ENCODE measurements at places on chromosomes 4 and X.

- DNase-seq, result no peak
Measured at GRCh38 chr4:84944947-84945346, 21.5 kb downstream of the WDFY3 start.

- DNase-seq, result no peak
Measured at GRCh38 chr4:148074462-148074861, 342.6 kb downstream of the ARHGAP10 start.

- no peak for DNase-seq
Measured at GRCh38 chr4:1866189-1866661, 5.0 kb upstream of the NSD2 start.

DNA sequence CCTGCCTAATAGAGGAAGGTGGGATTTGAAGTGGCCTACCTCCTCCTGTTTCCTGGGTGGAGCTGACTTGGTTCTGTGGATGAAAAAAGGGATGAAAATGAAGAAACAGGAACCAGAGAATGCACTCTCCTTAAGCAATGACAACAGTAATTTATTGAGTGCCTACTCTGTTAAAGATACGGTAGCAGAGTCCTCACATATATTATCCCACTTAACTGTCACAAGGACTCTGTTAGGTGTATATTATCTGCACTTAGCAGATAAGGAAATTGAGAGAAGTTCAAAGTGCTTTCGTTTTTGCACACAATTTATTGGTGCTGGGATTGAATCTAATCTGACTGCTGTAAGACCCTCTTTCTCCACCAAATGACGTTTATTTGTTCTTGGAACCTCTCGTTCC is 301.2 kb downstream of the PACRGL start:
- no peak for DNase-seq

- DNase-seq, result no peak
Measured at GRCh38 chrX:19990151-19990555, 708 bp downstream of the BCLAF3 start.

DNA sequence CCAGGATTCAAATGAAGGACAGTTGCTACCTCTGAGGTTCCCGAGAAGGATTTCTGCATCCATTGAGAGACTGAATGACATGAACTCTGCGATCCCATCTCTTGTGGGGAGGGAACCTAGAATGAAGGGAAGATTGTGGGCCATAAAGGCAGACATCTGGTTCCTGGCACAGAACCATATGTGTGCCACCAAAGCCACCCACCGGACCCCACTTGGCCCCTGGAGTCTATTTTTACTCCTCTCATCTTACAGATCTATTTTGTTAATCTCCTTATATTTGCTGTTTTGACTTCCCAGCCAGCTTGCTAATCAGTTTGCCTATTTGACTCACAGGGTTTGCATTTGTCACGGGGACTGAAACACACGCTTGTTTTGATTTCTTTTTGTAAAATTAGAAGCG is 7.3 kb downstream of the SOD3 start:
- DNase-seq, result no peak

DNA sequence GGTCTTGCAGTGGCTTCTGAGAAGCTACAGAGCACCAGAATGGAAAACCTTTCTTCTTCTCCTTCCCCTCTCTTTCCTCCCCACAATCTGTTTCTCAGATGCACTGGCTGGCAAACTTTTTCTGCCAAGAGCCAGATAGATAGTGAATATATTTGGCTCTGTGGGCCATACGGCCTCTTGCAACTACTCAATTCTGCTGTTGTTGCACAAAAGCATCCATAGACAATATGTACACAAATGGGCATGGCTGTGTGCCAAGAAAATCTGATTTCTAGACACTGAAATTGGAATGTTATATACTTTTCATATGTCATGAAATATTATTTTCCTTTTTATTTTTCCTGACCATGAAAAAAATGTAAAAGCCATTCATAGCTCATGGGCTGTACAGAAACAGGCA is 3.1 kb downstream of the PHEX start:
- no peak for DNase-seq

GRCh38 chr4:179597301-179597700 is 2155.1 kb upstream of the AGA start:
- DNase-seq, result no peak

GRCh38 chr4:80036949-80037685 is 35.9 kb downstream of the ANTXR2 start:
- no peak for DNase-seq

- no peak for DNase-seq
Measured at GRCh38 chr4:99300934-99301333, 10.1 kb upstream of the ADH1A start.

GRCh38 chrX:39506131-39506530 is 591.6 kb downstream of the BCOR start:
- no peak for DNase-seq

DNA sequence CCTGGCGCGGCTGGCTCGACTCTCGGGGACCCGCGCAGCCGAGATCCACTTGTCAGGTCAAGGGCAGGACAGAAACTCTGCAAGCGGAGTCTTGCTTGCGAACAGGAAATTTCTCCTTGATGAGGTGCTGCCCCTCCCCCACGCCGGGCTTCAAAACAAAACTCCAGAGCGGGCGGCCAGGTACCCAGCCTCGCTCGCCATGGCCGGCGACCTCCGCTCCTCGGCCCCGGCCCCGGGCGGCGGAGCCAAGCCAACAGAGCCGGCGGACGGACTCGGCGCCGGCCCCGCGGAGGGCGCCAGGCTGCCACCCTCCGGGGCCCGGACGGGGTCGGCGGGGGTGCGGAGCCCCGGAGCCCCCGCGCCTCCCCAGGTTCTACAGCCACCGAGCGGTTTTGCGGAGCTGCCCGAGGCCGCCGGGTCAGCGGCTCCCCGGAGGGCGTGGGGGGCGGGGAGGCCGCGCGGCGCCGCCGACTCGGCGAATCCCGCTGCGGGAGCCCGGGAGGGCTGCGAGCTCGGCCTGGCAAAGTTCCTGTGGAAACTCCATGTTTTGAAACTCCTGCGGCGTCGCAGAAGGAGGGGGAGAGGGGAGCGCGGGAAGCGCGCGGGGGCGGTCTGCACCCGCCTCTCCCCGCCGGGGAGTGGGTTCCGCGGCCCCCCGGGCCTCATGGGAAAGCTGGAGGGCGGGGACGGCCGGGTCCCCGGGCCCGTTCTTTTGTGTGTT is 11.7 kb upstream of the BCOR start:
- DNase-seq, result no peak

DNA sequence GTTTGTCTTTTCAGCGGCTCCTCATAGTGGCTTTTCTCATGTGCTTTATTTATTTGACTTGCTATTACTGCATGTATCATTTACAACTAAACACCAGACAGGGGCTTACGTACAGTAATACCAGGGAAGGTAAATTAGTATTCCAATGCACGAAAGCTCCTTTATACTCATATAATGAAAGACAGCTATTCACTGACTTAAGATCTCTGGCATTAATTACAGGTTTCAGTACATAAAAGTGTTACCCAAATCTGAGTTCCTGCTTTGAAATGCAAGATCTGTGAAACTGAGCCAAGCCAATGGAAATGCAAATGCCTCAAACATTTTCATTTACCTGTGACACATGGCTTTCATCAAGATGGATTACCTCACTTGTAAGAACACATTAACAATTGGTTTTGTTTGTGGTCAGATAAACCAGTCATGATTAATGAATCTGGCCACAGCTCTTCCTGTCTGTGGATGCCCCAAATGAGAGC is 107.2 kb downstream of the ANAPC4 start:
- peak; percentile 30 for DNase-seq

GRCh38 chr4:60531776-60532379 is 668.2 kb upstream of the ADGRL3 start:
- DNase-seq, result no peak

GRCh38 chr4:86948276-86948675 is 13.5 kb downstream of the AFF1 start:
- DNase-seq, result no peak

DNA sequence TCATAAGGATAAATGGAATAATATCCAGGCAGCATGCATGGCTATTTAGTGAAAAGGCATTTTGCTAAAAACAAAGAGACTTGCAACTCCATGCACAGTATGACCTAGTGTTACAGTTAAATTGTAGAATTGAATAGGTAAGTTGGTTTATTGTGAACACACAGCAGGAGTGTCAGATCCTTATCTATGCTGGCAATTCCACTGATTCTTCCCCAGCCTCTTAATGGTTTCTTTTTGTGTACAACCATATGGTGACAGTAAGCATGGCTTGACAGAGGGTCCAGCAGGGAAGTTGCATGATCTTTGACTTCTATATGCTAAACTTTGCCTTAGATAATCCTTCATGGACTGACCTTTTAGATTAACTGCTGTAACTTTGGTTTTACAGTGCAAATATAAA is 936.6 kb upstream of the EPHA5 start:
- no peak for DNase-seq

DNA sequence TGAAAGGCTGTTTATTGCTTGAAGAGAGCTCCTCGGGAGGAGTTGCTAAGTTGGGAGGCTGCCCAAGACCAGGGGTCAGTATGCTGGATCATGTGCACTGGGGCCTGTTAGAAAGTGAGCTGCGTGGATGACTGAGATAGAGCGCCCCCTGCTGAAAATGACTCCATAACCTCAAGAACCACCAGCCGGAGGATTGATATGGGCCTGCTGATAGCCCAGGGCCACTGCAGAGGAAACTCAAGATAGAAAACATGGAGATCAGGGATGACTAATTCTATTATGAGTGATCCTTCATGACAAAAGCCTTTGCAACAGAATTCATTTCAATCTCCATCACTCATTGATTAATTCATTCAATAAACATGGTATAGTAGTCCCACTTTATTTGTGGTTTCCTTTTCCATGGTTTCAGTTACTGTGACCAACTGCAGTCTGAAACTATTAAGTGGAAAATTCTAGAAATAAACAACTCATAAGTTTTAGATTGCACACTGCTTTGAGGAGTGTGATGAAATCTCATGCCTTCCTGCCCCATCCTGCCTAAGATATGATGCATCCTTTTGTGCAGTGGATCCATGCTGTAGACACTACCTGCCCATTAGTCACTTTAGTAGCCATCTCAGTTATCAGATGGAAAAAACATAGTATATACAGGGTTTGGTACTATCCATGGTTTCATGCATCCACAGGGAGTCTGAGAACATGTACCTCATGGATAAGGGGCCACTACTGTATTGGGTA is 126.7 kb upstream of the MBNL3 start:
- no peak for DNase-seq

DNA sequence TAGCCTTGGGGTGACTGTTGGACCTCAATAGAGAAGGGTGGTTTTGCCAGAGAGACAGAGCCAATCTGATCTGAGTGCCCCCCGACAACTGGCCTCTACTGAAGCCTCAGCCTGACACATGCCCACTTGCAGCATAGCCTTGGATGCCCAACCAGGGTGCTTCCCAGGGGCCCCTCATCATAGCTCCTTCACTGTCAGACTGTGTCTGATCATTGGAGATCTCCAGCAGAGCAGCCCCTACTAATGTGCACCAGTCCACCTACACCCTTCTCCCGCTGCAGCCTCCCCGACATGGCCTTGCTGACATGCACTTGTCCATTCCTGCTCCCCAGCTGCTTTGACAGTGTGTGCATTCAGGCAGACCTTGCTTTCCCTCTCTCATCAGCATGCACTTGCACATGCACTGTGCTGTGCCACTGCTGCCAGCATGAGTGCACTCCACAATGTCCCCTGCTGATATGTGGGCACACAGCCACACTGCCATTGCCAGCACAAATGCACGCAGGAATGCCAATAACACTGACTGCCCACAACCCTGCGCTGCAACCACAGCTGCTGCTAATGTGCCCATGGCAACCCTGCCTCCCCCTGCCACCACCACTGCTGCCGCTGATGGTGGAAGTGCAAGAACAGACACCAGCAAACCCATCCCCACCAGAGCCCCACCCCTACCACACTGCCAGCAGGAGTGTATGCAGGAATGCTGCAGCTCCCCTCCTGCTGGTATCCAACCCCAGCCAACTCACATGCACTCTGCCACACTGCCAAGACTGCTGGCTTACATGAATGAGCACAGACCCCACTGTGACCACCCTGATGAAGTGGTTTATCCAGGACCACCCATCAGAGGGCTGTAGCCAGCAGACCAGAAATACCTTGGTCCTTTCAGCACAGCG is 68.1 kb upstream of the ZMAT1 start:
- DNase-seq, result no peak

DNA sequence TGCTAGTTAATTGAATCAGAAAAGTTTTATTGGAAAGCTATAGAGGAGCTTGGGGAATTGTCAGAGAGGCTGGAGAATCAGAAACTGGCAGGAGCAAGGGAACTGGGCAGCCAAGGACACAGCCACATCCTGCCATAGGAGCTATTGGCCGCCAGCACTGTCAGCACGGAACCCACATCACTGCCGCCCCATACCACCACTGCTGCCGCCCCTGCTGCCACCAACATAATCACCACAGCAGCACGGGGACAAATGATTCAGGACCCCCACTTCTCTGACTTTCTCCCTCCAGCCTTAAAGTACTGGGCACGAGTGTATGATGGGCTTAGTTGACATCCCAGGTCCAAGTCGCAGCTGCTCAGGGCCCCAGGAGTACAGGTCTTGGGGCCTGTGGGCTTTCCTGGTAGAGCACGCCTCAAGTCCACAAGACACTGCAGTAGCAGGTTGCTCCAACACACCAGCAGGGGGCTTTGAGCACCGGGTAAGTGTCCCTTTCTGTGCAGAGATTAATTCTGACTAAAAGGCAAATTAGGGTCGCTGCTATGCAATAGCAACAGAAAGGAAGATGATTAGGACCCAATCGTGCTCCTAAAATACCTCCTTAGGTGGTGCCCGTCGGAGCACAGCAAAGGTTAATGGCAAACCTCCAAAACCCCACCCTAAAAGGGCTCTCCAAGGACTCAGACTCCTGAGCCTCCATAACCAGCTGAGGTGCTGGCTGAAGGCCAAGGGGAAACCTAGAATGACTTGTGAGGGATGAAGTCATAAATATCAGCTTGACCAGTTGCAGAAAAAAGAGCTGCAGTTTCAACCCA is 6.9 kb downstream of the PJA1 start:
- peak; percentile 26 for DNase-seq

DNA sequence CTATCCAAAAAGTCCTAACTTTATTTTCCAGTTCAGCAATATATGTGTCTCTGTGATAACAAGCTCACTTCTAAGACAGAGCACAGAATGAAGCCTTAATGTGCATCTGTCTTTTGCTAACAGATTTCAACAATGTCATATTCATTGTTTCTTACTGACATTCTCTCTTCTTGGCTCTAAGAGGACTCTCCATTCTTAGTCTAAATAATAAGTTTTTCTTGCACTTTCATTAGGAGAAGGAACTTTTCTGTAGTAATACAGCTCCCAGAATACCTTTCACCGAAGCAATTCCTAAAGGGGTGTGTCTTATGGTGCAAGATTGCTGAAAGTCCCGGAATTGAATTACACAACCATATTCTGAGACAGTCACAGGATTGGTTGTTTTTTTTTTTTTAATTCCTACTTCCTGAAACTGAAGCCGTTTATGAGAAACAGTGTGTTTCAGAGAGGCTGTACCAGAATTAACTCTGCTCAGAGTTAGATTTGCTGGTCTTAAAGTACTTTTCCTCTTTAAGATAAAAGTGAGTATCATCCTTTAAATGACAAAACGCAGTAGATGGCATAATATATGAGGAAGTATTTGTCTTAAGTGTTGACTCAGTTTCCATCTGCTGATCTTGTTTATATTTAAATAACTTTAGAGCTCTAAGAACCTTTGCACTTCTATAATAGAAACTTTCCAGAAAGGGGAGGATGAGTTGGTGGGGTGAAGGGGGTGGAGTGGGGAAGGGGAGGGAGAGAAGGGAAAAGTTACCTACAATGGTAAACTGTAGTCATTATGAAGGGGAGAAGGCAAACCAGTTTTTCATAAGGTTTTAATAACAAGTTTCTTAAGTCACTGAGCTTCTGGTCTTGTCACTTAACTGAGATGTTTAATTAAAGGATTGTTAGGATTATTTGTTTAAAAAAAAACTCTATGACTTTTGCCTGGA is at the start of gene ALPK1:
TSS of gene ALPK1 (plus strand) at position 421 of the 932 bp plus-strand sequence.
- DNase-seq, result no peak

- peak; percentile 2 for DNase-seq
Measured at GRCh38 chrX:128518508-128518907, 466.3 kb upstream of the ACTRT1 start.
